ENCODE measurements at places on chromosomes 4 and X.

GRCh38 chrX:153639177-153640044, 7.6 kb upstream of the DUSP9 start:
- no peak for DNase-seq

DNA sequence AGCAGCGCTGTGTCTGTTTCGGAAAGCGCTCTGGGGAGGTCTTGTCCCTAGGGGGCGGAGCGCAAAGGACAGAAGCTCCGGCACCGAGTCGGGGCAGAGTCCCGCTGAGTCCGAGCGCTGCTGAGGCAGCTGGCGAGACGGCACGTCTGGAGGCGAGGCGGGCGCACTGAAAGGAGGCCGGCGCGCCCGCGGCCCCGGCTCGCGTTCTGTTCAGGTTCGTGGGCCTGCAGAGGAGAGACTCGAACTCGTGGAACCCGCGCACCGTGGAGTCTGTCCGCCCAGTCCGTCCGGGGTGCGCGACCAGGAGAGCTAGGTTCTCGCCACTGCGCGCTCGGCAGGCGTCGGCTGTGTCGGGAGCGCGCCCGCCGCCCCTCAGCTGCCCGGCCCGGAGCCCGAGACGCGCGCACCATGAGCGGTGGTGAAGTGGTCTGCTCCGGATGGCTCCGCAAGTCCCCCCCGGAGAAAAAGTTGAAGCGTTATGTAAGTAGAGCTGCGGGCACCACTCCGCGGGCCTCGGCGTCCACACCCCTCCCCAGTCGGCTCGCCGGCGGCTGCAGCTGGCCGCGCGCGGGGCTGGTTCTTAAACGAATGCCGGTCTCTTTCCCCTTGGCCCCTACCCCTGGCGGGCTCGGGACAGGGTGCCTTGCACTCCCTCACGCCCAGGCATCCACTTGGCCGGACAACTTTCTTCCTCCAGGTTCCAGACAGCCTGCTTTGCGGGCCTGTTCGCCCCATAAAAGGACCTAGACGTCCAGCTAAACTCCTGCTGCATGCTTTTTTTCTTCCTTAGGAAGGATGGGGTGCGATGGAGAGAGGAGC, at the start of gene GAB1:
Gene GAB1, plus strand, starts transcription at position 96 of the 819 bp plus-strand sequence. Its CDS starts 313 bp downstream, at position 409.
- no peak for DNase-seq

DNA sequence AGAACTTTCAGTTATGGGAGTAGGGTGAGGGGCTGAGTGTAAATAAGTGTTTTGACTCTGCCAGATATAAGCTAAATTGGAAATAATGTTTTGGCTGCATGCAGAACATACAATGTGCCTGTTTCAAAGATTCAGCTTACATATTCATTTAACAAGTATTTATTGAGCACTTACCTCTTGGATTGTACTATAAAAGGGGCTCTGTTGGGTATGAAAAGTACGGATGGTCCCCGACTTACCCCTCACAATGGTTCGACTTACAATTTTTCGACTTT, 799 bp upstream of the AIFM1 start:
- DNase-seq, result no peak

DNA sequence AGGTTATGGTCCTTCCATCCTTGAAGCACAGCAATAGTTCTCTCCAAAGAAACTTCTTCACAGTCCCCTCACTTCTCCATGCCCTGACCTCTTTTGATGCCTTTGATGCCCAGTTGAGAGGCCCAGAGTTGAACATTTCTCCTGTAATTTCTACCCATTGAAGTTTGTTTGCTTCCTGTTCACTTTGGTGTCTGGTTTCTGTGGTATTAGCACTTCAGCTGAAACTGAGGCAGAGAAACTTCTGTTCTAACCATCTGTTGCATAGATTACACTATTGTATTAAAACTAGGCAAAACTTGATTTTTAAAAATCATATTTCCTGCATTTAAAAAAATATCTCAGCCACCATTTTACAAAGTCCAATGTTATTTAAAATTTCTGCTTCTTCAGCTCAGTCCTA, 89.8 kb upstream of the ADGRG2 start:
- DNase-seq, result no peak

GRCh38 chr4:2689825-2690700, 66.1 kb downstream of the TNIP2 start:
- DNase-seq, result no peak

Measured in cortex of kidney (tissue), 1 donor.